ENCODE measurements at places on chromosomes 7 and 10.

GRCh38 chr10:22764639-22765038 lies 50.3 kb upstream of the PIP4K2A start:
- DNase-seq: no peak

- no peak for DNase-seq
These were observed 14.6 kb upstream of the ZSCAN21 start for GRCh38 chr7:100034871-100035510.

GRCh38 chr7:148625342-148625741 lies 34.8 kb downstream of the C7orf33 start:
- DNase-seq: no peak

- no peak for DNase-seq
These were observed 786 bp downstream of the ATP5F1C start for GRCh38 chr10:7788639-7789286.

DNA sequence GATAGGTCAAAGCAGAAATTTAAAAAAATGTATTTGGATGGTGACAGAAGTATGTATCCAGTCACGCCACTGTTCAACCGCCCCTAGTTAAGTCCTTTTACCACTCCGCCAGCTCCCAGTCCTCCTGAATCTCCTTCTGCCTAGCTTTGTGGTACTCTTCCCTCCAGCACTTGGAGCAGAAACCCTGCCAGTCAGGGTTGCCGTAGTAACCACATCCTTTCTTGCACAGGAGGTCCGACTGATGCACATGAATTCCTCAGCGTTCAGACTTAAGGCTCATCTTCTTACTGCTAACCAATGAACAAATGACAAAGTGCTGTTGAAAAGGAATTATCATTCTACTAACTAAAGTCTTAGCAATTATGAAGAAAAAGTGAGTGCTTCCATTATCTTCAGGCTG lies 175.3 kb upstream of the KCTD7 start:
- DNase-seq: no peak

DNA sequence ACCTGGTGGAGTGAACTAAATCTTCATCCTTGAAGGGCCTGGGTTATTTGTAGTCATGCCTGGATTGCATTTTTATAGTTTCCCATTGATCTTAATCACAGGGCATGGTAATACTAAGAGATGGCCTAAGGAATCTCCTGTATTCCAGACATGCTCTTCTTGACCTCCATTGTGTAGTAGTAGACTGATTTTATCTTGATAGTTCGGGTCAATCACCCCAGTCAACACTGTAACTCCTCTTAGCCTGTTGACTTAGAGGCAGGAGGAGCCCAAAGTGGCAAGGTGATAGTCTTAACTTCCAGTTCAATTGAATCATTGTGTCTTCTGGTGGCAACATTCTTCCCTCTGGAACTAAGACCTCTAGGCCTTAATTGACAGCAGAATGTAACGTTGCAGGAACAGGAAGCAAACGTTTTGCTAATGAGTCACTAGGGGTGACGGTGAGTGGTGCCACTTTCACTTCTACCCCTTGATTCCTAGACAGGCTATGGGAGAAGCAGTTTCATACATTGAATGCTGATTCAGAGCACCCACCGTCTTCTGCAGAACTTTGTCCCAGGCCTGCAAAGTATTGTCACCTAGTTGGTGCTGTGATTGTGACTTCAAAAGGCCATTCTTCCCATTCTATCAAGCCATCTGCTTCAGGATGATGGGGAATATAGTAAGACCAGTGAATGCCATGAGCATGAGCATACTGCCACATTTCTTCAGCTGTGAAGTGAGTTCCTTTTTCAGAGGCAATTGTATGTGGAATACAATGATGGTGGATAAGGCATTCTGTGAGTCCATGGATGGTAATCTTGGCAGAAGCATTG lies 24.0 kb upstream of the PAPSS2 start:
- DNase-seq: no peak

DNA sequence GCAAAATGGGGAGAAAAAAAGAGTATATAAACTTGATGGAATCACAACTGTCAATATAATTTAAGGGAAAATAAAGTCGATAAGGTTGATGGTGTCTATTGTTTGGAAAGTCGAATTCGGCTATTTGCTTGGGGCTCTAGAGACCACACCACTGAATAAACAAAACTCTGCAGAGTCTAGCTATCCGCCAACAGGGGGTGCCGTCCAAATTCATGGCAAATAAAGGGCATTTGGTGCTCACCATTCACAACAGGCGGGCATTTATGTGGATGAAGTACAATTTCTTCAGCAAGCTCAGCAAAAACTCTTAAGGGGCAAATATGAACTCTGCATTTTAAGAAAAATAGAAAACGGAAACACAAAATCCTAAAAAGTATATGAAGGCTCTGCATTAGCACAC lies 23.3 kb downstream of the CD36 start:
- DNase-seq: no peak

- no peak for DNase-seq
These were observed 22.2 kb downstream of the SGCE start for GRCh38 chr7:94633687-94634086.

DNA sequence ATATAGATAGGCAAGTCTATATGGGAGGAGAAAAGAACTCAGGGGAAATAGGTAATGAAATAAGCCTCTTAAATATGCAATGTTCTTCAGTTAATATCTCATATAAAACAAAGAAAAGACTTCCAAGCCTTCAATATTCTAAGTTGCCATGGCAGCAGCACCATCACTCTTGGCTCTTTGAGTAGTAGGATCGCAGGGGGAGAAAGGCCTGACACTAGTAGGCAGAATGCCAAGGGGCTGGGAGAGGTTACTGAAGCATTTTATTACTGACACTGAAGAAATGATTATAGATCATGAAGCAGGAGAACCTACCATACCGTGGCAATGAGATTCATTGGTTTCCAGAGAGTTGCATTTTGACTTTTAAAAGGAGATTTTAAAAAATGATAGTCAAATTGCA lies 193.9 kb downstream of the NXPH1 start:
- no peak for DNase-seq

GRCh38 chr10:37314350-37314749 lies 189.0 kb downstream of the ANKRD30A start:
- no peak for DNase-seq

DNA sequence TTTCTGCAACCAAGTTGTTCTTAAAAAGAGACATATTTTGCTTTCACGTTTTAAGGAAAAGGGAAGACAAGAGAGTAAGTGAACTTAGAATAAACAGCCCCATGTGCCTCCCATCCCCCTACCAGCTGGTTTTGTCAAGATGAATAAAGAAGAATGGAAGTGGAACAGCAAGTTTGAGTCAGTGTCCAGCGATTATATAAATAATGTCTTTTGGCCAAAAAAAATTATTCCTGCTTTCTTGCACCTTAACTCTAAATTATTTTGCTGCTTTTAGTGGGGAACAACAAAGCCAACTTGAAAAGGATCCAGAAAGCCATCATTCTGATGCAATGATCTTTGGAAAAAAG lies 82.4 kb upstream of the TRIL start:
- no peak for DNase-seq

DNA sequence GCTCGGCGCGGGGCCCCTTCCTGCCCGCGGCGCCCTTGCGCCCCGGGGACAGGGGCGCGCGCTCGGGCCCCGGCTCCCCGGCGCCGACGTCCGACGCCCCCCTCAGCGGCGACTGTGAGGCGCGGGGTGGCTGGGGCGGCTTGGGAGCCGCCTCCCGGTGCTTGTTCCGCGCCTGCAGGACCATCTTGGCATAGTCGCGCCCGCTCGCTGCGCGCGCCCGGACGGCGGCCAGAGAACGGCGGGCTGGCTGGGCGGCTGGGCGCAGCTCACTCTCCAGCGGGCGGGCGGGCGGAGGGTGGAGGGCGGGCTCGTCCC lies at the start of gene DPY19L1:
Gene DPY19L1 (minus strand): TSS at position 275 of the 315 bp plus-strand sequence. CDS start 91 bp downstream, at position 184.
- DNase-seq: no peak

DNA sequence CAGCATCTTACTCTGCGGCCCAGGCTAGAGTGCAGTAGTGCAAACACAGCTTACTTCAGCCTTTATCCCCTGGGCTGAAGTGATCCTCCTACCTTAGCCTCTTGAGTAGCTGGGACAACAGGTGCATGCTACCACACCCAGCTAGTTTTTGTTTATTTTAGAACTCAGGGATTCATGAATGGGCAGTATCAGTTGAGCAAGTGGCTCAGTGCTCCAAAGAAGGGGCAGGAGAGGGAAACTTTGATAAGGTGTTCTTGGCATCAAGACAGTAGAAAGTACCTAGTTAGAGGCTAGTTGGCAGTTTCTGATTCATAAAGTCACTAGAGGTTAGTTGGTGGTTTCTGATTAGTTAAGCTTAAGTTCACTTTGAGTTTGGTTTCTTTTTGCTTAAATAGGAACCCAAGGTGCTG lies 18.4 kb downstream of the TRIM24 start:
- no peak for DNase-seq

DNA sequence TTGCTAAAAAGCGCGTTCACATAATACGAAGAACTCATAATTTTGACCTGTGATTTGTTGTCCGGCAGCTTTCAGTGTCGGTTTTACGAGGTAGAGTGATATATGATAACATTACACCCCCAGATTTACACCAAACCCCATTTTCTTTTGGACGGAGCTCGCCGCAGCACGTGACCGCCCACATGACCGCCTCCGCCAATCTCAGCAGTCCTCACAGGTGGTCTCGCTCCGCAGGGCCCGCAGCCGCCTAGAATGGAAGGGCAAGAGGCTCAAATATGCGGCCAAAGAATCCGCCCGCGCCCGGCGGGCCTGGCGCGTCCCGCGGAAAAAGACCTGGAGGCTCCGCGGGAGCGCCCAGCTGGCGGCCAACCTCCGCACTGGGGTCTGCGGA lies at the start of gene HOXA7:
Gene HOXA7 (minus strand): TSS at position 168 of the 391 bp plus-strand sequence. CDS start 130 bp downstream, at position 38.
- no peak for DNase-seq

- no peak for DNase-seq
These were observed 23.0 kb upstream of the EGFR start for GRCh38 chr7:54995610-54996363.

GRCh38 chr10:92146107-92146506 lies 144.8 kb downstream of the CPEB3 start:
- DNase-seq: no peak

DNA sequence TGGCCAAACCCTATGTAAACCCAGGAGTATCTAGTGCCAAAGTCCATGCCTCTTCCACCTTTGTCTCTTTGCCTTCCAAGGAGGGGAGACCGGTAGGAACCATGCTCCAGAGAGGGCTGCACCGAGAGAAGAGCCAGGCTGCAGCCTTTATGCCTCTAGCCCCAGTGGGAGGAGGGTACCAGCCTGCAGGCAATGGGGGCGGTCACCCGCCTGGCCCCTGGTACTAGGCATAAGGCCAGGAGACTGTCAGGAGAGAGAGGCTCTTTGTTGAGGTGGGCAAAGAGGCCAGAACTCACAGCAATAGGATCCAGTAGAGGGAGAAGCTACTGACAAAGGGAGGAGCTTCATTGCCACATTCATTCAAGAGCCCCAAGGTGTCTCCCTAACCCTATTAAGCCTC lies 146.6 kb upstream of the PDE1C start:
- no peak for DNase-seq

DNA sequence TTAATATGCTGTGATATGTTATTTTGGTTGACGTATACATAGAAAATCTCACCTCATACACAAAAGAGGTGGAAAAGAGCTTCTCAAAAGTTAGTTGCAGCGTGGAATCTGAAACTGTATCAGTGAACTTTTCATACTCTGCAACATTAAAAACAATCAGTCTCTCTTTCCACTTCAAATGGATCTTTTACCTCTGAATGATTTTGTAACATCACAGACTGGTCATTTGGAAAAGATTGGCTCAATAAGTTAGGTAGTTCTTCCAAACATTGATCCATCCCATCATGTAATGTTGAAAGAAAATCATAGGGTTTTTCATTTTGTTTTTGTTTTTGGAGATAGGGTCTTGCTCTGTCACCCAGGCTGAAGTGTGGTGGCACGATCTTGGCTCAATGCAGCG lies 131.1 kb downstream of the AHR start:
- no peak for DNase-seq

GRCh38 chr10:124146483-124146882 lies 53.1 kb upstream of the CHST15 start:
- DNase-seq: no peak

DNA sequence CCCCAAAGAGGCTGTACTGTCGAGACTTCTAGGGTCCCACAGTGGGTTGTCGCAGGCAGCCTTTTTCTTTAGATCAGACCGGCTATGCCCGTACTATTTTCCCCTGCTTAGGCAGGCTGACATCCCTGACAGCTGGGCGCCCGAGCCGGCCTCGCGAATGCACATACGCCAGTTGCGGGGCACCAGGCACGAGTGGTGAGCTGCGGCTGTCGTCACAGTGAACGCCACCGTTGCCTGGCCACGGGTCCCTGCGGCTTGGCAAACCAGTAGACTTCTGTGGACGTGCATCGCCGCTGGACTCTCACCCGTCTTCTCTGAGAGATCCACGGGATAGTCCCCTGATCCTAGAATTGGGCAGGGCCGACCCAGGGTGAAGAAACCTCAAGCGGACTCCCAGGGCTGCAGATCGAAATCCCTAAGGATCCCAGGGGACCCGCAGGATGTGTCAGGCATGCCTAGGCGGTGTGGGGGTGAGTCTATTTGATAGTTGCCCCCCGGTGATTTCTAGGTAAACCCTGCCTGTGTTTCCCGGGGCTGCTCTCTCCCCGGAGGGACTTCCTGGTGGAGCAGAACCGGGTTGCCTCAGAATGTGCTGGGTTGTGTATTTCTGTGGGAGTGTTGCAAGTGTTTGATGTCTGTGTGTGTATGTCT lies 33.0 kb upstream of the ZNF273 start:
- no peak for DNase-seq

DNA sequence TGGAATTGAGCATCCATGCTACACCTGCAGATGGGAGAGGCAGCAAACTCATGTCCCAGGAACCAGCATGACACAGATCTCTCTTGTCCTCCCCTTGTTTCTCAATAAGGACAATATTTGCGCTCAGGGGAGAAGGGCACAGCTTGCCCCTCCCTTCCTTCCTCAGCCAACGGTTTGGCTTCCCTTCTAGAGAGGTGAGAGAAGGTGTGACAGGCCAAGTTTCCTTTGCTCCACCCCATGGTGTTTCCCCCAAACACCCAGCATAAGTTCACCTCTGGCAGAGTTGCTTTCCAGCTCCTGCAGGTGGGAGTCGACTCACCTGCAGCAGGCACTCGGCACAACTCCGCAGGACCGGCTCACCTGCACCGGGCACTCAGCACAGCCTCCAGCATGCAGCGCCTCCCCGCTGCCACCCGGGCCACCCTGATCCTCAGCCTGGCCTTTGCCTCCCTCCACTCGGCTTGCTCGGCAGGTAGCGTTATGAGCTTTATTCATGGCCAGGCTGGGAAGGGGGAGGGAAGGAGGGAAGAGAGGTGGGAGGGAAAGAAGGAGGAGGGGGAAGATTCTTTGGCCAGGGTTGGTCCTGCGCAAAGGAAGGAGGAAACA lies at the start of the genes ATP6V0A4 and TMEM213:
Gene ATP6V0A4 (minus strand): TSS at position 482 of the 606 bp plus-strand sequence. CDS start 26,949 bp downstream, outside the sequence.
Gene TMEM213 (plus strand): TSS at position 280 of the 606 bp plus-strand sequence. CDS start 111 bp downstream, at position 391.
- DNase-seq: no peak

GRCh38 chr10:92690211-92690914 lies 608 bp downstream of the HHEX start:
- DNase-seq: peak; percentile 75

GRCh38 chr7:145030754-145031153 lies 194.9 kb upstream of the TPK1 start:
- DNase-seq: no peak

DNA sequence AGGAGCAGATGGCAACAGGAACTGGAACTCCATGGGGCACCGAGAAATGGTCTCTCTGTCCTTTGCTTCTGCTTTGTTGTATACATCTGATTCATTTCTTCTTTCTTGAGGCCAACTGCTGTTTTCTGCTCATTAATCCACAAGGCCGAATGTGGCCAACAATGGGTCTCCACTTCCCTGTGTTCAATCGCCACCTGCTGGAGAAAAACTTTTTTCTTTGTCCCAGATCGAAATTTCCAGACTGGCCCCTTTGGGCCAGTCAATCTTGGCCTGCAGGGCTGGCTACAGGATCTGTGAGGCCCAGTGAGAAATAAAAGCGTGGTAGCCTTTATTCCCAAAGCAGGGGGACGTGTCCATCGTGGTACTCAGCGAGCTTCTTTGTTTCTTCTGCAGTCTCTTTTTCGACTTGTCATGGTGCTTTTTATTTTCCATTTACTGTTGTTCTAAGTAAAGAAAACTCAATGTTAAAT lies 58.8 kb downstream of the PARP12 start:
- DNase-seq: peak; percentile 72

Measured in endothelial cell (in vitro differentiated cells).